ENCODE measurements at places on chromosomes 1 and 21. TPM values are rescaled to one million over a fixed set of nuclear protein-coding genes. Genes with fewer than 3 reads are reported as not detected.

HEYL gene
- total RNA-seq: 7.7 TPM

TNFRSF14 gene
- total RNA-seq: 94.6 TPM

NTNG1 gene
- 0.98 TPM for total RNA-seq

CA14 gene
- not detected for total RNA-seq

HSD11B1 gene
- 22.7 TPM for total RNA-seq

AGRN gene
- 3.8 TPM for total RNA-seq

LCE1C gene
- not detected for total RNA-seq

CRABP2 gene
- 4.7 TPM for total RNA-seq

PHLDA3 gene
- 131 TPM for total RNA-seq

OR2L3 gene
- not detected for total RNA-seq

TMEM269 gene
- total RNA-seq: not detected

TMPRSS3 gene
- not detected for total RNA-seq

FAM72D gene
- total RNA-seq: 0.44 TPM

CFHR2 gene
- not detected for total RNA-seq

YBEY gene
- 16.6 TPM for total RNA-seq

ANGPTL1 gene
- total RNA-seq: 83.5 TPM

LCE1D gene
- not detected for total RNA-seq

PLA2G2D gene
- not detected for total RNA-seq

RGSL1 gene
- total RNA-seq: not detected

DIO1 gene
- not detected for total RNA-seq

UAP1 gene
- 93.8 TPM for total RNA-seq

KIF14 gene
- 0.88 TPM for total RNA-seq

GBP5 gene
- total RNA-seq: 8.3 TPM

GSTM1 gene
- total RNA-seq: not detected

STMN1 gene
- total RNA-seq: 89.6 TPM

TMEM240 gene
- 1.3 TPM for total RNA-seq

CYYR1 gene
- 15.2 TPM for total RNA-seq

KRTAP11-1 gene
- not detected for total RNA-seq

S1PR1 gene
- 54.4 TPM for total RNA-seq

KMO gene
- total RNA-seq: 2.9 TPM

GRHL3 gene
- not detected for total RNA-seq

RNF19B gene
- 18.4 TPM for total RNA-seq

PDC gene
- total RNA-seq: not detected

LCE4A gene
- total RNA-seq: not detected

FBXO2 gene
- total RNA-seq: not detected

CFAP45 gene
- not detected for total RNA-seq

FCRL4 gene
- not detected for total RNA-seq

SLC35F3 gene
- not detected for total RNA-seq

ARL8A gene
- 28.5 TPM for total RNA-seq

ITPKB gene
- 72.5 TPM for total RNA-seq

FCRL5 gene
- total RNA-seq: not detected

MIXL1 gene
- not detected for total RNA-seq

C1orf216 gene
- 6.4 TPM for total RNA-seq
